ENCODE measurements at places on chromosomes 2 and 18. TPM values are rescaled to one million over a fixed set of nuclear protein-coding genes. Genes with fewer than 3 reads are reported as not detected.

ALPG gene
- total RNA-seq = not detected

PLB1 gene
- 0.75 TPM for total RNA-seq

DNA sequence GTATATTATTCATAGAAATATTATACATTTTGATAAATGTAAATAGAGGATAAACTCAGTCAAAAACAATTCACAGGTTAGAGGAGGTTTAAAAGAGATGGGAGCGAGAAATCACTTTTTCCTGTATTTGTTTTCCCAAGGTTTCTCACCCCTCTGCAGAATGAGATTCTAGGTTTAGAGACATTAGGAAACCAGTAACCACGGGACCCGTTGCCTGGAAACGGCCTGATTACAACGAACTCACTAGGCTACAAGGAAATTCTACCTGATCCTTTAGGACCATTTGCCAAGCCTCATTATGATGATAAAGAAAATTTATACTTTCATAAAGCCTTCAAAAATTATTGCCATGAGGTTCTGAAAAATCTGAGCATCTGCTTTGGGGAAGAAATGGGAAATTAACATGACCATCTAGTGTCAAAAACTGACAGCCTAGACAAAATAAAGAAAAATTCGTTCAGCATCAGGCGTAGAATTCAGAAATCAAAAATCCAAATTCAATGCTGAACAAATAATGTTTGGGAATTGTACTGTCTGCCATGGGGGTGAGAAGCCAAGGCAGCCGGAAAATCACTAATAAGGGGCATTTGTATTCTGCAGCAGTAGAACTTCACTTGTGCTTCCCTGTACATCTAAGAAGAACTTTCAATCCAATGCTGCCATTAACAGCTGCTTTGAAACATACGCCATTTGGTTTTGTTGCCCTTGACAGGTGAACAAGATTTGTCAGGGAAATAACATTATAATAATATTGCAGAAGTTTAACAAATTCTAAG lies 262.3 kb downstream of the NRXN1 start:
- DNase-seq = no peak

GRCh38 chr2:22360735-22361374 lies 1024.1 kb upstream of the KLHL29 start:
- DNase-seq = no peak
